ENCODE measurements at places on chromosomes 7 and 10.

- DNase-seq = no peak
These were observed 61.0 kb downstream of the FAS start for GRCh38 chr10:89051593-89051992.

GRCh38 chr10:132589015-132589414, 51.4 kb downstream of the INPP5A start:
- DNase-seq = no peak

- peak; percentile 29 for DNase-seq
These were observed 200.3 kb downstream of the CACNB2 start for GRCh38 chr10:18340496-18341051.

DNA sequence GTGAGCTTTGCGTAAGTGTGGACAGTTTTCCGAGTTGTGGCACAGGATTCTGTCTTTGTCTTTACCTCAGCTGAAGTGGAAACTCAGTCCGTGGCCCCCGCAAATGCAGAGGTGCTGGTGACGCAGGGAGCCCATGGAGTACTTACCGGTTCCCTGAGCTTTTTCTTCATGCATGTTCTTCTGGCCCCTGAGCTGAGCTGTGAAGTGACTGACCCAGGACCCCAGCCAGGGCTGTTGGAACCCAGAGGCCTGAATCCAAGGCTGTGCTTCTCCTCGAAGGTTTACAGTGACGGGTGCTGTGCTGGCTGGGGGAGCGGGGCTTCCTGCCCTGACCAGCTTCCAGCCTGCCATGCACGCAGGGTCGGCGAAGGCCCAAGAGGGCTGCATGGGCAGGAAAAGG, 223.5 kb downstream of the GLRX3 start:
- no peak for DNase-seq

DNA sequence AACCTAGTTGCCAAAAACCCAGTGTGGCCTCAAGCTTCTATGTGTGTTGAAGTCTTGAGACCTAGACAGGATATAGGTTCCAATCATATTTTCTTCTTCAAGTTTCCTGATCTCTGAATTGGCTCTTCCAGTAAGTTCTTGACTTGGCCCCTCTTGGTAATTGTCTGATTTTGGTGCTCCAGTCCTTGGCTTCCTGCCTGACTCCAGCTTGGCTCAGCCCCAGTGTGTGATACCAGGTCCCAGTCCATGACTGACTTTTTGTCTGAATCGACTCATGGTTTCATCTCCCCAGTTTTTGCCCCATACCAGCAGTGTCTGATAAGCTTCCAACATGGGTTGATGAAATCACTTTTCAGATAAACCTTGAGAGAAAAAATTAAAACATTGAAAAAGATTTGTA, 72.3 kb downstream of the FAS start:
- DNase-seq = no peak

DNA sequence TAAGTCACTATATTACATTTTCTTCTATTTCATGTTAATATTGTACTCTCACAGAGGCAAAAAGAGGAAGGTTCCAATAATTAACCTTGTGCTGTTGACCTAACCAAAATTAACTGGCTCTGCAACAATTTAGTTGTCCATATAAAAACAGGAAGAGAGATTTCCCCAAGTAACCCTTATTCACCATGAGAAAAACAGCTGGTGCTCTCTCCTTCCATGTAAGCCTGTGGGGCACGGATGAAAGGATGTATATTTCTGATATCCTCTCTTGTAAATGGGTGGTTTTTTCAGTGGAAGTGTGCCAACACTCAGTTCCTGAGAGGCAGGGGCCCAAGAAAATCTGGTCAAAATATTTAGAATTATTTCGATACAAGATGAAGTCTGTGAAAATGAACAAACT, 358.1 kb downstream of the CRPPA start:
- no peak for DNase-seq

- no peak for DNase-seq
These were observed 1.2 kb upstream of the LYZL1 start for GRCh38 chr10:29287635-29288034.

- no peak for DNase-seq
These were observed 264.1 kb downstream of the PHF14 start for GRCh38 chr7:11237742-11238141.

GRCh38 chr10:68086910-68087684, 12.0 kb upstream of the HERC4 start:
- DNase-seq = no peak

- peak; percentile 64 for DNase-seq
These were observed at the start of gene PTPRZ1 for GRCh38 chr7:121872831-121873288. TSS of gene PTPRZ1 (plus strand) at chr7:121873161. CDS start at chr7:121873500, 339 bp downstream.

- DNase-seq = no peak
These were observed 107.4 kb downstream of the SLIT1 start for GRCh38 chr10:97078261-97078937.

DNA sequence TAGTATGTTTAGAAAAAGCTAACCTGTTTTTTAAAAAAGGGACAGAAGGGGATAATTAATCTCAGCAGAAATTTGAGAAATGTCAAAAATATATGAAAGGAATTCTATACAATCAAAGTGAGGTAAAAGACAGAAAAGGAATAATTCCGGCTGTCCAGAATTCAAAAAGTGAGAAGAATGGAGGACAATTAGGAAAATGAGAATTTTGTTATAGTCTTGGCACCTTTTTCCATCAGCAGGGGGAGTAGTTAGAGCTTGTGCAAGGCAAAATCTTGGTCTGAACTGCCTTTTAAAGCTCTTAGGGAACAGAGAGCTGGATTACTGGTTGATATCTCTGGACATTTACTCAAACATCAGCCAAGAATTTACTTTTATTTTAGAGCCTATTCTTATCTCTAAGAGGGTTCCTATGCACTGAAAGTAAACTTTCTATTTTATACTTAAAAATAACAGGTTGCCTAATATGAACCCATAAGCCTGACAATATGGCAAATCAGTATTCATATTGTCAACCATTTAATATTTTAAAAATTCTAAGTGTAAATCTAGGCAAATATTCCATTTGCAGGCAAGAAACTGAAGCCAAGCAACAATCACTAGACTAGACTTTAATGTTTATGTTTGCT, 185.6 kb downstream of the ANK3 start:
- peak; percentile 61 for DNase-seq

DNA sequence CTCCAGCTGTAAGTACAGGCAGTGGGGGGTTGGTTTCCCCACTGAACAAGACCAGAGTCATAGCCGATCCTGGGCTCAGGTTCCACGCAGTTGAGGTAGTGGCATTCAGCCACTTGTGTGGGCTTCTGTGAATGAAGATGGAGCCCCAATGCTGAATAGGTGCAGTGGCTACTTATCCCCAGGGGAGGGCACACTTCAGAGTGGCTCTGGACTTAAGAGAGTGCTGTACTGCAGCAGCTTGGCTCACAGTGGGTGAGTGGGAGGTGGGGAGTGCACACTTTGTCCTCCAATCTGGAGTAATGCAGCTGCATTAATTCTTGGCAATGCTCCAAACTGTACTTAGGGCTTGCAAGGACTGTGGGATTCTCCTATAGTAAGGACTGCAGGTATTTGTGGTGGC, 81.9 kb downstream of the BUB3 start:
- DNase-seq = no peak

DNA sequence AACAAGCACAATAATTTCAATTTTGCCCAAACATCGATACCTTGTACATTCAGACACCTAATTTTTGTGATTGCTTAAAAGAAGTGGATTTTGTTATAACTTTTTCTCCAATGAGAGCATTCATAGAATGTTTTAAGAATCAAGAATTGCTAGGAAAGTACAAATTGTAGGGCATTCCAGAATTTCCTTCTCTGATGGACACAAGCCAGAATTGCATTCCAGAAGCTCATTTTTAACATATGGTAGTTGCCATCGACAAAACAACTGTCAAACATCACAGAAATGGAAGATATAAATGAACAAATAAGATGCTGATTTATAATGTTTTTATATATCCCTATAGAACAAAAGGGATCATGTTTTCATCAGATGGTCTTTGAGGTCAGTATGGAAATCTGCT, 258.4 kb upstream of the NPVF start:
- no peak for DNase-seq

DNA sequence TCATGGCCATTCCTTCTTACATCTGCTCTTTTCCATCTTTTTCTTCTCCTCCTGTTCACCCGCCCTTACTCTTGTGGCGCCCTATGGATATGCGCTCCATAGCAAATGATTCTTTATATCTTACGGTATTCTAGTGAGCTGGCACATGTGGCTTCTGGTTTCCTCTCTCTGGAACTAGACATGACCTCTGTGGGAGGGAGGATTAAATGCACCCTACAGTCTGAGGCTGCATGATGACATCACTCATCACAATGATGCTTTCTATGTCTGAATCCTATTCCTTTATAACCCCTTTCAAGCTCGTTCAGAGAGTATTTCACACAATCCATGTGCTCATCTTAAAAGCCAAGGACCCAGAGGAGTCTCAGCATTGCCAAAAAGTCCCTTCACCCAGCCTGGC, 153.3 kb downstream of the EGFR start:
- DNase-seq = no peak

- DNase-seq = no peak
These were observed 1.4 kb upstream of the HOXA7 start for GRCh38 chr7:27157702-27158431.

All from GM03348 (cell line).